GF-D8 (cell line): ENCODE measurements at places on chromosomes 11 and 22.

- no peak for DNase-seq
Measured at GRCh38 chr11:134020598-134020997, 48.3 kb upstream of the JAM3 start.

DNA sequence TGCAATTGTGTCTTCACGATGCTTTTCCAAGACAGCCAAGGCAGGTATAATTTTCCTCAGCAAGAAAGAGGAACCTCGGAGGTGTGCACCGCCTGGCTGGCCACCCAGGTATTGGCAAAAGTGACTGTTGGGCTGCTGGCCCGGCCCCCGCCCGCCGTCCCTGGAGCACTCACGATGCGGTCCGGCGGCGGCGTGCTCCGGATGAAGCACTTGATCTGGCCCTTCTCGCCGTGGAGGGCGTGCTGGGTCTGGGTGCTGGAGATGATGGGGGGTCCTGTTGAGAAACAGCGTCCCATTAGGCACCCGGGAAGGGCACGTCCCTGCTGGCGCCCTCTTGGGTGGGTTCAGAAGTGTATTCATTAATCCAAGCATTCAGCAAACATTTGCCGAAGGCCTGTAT lies 84.8 kb downstream of the ST3GAL4 start:
- no peak for DNase-seq

DNA sequence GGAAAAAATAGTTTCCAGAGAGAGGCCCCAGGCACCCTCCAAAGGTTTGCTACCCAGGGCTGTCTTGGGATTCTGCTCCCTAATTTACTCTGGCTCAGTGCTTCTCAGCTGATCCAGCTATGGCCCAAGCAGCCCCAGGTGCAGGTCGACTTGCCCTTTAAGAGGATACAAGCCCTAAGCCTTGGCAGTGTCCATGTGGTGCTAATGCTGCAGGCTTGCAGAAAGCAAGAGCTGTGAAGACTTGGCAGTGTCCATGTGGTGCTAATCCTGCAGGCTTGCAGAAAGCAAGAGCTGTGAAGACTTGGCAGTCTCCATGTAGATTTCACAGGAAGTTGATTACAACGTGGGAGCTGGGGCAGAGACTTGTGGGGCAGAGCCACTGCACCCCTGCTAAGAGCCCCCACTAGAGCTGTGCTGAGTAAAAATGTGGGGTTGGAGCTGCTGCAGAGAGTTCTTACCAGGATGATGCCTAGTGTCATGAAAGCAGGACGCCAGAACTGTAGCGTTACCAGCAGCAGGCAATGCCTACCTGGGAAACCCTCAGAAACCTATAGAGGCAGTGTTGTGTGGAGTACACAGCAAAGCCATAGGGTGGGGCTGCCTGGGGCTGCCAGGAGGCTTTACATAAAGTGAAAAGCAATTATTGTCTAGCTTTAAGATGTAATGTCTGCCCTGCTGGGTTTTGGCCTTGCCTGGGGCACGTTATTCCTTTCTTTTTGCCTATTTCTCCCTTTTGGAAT lies 16.1 kb upstream of the OR52K1 start:
- DNase-seq = no peak

DNA sequence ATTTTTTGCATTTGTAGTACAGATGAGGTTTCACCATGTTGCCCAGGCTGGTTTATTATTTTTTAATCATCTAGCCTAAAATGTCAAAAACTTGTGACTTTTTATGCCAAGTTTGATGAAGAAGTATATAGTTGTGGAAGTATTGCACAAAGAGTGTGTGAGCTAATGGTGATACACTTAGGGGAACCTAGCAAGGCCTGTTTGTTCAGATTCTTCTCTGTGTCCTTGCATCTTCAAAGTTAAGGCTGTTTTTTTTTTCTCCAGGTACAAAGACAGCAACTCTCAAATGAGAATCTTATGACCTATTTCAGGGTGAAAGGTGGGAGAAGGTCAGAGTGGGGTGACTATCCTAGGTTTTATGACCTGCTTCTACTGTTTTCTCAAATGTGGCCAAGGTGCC lies 7.3 kb downstream of the SLCO2B1 start:
- DNase-seq = no peak

DNA sequence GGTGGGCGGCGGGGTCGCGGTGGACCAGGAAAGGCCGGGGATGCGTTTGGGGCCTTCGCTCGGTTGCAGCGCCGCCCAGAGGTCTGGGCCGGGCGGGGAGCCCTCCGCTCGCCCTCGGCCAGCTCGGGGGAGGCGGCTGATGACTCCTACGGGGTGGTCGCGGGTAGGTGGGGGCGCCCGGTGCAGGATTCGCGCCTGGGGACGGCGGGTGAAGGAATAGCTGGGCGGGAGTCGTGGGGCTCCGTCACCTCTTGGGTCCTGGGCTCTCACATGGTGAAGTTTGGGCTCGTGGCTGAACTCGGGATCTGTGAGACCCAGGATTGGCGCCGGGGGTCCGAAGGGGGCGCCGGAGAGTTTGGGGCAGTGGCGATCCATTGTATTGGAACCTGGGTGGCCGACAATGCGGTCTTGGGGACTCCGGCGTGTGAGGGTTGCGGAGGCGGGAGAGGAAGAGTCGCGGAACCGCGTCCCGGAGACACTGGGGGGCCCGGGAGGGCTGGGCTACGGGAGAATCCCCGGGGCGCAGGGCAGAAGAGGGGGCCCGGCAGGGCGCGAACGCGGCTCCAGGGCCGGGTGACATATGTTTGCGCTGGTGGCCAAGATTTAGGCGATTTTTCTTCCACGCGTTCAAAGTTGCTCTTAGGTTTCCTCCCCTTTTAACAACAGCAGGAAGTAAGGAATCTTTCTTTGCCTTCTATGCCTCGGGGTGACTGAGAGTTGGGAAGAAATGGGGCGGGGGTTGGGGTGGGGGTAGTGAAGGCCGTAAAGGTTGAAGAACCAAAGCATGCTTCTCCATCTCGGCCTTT lies 935 bp downstream of the QSER1 start:
- DNase-seq = no peak

DNA sequence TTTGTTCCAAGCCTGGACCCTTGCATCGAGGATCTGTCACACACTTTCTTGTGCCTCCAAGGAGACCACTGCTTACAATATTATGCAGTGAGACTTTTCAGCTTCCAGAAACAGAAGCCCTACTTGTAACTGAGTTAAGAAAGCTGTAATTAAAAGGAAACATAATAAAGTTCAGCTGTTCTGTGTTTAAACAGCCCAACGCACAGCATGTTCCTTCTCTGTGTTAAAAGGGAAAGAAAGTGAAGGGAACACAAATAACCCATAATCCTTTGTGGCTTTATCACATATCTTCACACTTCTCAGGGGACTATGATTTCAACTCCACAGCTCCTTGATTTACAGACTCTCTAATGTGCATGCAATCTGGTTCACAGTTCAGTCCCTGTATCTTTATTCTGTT lies 200.3 kb upstream of the MTNR1B start:
- DNase-seq = no peak

- no peak for DNase-seq
Measured at GRCh38 chr11:10432971-10433370, 22.1 kb upstream of the AMPD3 start.

DNA sequence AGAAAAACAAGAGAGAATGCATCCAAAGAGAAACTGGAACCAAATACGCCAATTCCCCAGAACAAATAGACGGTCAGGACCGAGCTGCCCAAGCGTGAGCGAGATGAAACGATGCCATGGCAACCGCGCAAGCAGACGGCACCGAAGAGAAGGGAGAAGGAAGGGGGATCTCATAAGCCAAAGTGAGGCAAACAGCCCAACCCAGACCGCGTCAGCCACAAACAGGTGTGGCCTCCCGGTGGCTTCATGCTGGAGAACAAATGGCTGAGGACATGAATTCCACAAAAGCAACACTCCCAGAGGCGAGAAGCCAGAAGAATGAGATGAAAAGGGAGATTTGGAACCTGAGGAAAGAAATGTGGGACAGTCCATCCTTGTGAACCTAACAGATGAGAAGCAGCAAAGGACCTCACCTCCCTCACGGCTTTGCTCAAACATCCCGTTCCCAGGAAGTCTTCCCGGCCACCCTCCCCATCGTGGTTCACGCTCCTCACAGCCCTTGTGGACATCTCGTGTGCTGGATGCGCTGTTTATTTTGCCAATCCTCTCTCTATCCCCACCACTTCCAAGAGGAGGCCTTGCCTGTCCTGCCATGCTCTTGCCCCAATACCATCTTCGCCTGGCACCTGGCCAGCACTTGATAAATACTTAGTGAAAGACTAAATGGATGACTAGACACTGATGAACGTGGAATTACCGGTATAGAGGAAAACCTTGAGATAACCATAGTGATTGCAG lies 89.1 kb upstream of the RTL6 start:
- no peak for DNase-seq

GRCh38 chr11:95435192-95435591 lies 204.2 kb upstream of the SESN3 start:
- DNase-seq = no peak

- no peak for DNase-seq
Measured at GRCh38 chr11:3604167-3604566, 37.6 kb downstream of the ART5 start.

DNA sequence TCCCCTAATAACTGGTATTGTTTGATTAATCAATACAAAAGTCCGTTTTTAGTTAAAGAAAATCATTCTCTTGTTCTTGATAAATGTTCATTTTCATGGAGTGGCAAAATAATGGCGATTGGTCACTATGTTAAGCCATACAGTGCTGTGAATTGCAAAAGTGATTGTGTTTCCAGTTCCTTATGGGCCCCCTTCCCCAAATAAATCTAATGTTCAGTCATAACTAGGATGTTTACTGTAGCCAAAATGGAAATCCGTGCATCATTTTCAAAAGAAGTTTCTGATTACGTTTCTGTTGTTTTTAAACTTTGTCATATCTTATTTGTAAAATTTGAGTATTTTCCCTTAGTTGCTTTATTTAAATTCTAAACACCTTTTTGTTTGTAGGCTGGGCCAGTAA lies 845 bp downstream of the RBM7 start:
- peak; percentile 43 for DNase-seq

DNA sequence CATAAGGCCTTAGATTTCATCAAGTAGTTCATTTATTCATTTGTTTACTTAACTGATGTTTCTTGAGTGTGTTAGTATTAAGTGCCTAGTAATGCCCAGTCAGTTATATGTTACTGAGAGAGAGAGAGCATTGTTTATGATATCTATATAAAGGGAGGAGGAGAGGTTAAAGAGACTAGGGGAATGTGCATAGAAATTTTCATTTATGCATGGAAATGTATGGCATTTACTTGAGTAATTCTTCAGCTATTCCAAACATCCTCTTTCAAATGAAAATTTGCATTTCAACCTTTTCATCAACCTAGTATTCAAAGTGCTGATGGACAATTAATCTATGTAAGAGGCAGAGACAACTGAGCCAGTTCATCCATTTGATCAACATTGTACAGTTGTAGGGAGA lies 199.7 kb downstream of the NELL1 start:
- DNase-seq = no peak
